ENCODE measurements at places on chromosomes 1 and 21. TPM values are rescaled to one million over a fixed set of nuclear protein-coding genes. Genes with fewer than 3 reads are reported as not detected.
A peak's percentile ranks its signal among the peaks of the same experiment; 100 is the strongest.

- DNase-seq = peak; percentile 92
Observed at GRCh38 chr1:89780721-89781120, 40.1 kb upstream of the LRRC8D start.

DNA sequence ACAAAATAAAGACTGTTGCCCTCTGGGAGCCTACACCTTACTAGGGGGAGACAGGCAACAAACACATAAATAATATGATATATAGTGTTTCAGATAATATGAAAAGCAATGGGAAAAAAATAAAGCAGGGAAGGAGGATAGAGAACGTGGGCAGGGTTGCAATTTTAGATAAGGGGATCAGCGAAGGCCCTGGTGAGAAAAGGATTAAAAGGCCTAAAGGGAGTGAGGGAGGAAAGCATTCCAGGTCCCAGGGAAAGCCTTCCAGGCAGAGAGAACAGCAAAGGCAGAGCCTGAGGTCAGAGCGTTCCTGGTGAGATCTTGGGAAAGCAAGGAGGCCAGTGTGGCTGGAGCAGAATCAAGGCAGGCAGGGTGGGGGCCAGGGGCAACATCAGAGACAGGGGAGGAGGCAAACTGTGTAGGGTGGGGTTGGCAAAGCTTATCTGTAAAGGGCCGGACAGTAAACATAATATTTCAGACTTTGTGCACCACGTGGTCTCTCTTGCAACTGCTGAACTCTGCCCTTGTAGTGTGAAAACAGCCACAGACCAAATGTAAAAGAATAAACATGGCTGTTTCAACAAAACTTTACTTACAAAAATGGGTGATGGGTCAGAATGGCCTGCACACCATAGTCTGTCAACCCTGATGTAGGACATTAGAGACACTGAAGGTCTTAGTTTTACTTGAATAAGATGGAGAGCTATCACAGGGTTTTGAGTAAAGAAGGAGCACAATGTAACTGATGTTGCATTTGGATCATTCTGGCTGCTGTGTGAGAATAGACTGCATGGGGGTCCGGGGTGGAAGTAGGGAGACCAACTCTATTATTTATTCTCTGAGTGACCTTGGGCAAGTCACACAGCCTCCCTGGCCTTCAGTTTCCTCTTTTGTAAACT lies 13.3 kb upstream of the CPT2 start:
- DNase-seq = no peak

GRCh38 chr1:78799926-78800325 lies 150.3 kb downstream of the IFI44 start:
- DNase-seq = peak; percentile 86

DNA sequence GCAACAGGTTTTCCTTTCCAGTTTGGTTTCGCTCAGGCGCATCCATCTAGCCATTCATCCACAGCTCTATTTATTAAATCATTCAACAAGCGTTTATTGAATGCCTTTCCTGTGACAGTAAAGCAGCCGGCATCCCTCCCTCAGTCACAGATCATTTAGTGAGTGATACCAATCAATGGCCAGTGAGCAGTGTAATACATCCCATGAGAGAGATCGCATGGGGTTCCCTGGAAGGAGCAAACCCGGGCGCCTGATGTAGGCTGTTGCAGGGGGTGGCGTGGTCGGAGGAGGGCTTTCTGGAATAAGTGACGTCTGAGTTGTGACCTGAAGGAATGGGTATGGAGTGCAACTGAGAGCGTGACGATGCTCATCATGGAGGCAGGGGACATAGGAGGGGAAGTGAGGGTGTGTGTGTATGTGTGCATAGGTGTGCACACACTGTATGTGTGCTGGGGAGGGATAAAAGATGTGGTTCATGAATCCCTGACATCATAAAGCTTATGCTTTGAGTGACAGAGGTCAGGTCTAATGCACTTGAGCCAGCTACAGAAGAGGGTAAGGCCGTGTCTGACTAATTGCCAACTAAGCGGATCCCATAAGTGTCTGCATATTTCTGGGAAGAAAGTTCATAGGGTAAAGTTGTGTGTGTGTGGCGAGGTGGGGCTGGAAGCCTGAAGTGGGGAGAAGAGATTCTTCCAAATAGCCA lies 6.6 kb downstream of the FCMR start:
- no peak for DNase-seq

DNA sequence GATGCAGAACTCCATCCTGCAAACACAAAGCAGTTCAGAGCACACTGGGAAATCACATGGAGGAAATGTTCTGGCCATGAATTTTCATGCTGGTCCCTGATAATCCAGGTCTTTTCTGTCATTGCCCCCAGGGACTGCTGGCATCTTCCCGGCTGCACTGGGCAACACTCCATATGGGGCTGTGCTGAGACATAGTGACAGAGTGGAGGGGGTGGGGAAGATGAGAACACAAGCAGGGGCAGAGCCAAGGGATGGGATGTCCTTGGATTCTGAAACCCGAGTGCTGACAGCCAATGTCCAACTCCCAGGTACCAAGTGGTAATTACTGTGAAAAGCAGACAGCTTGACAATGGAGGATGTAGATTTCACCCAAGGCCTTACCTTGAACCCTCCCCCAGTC lies 185.7 kb downstream of the HIVEP3 start:
- peak; percentile 33 for DNase-seq

GRCh38 chr1:44014365-44015104 lies 16.7 kb downstream of the SLC6A9 start:
- no peak for DNase-seq

DNA sequence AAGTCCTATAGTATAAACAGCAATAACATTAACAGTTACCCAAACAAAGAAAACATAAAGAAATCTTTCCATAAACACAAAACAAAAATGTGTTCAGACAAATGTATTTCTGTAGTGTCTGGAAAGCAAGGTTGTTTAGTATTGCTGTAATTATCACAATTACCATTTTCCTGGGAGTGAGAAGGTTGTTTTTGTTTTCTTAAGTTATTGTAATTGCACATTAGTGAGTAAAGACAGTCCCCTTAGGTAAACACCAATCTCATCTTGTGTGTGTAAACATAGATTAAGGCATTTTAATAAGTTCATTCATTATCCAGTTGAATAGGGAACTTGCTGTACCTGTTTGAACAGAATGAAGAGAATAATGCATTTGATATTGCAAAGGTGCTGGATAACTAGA lies 356.9 kb upstream of the ADGRL4 start:
- no peak for DNase-seq

The ZNF670 gene
- polyA plus RNA-seq = 3.8 TPM

The ALX3 gene
- polyA plus RNA-seq = 19.3 TPM

The LAMC2 gene
- 0.56 TPM for polyA plus RNA-seq
